ENCODE measurements at places on chromosomes 5 and 9. TPM values are rescaled to one million over a fixed set of nuclear protein-coding genes. Genes with fewer than 3 reads are reported as not detected.
A peak's percentile ranks its signal among the peaks of the same experiment; 100 is the strongest.

DNA sequence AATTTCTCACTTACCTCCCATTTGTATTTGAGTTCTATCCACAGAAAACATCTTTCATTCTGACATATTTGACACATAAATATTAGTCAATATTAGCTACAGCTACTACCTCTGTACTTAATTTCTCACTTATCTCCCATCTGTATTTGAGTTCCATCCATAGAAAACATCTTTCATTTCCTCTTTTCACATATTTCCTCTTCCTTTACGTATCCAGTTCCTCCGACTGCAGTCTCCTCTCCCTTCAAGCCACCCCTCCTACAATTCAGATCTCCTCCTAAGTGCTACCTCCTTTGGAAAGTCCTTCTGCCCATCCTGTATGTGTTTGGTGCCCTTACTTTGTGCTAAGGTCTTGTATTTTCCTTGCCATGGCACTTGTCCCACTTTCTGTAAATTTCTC lies 1.6 kb downstream of the SREK1IP1 start:
- no peak for DNase-seq

- no peak for DNase-seq
Measured at GRCh38 chr9:36263683-36264082, 5.4 kb upstream of the GNE start.

GRCh38 chr5:140245341-140245740 lies 57.6 kb downstream of the PFDN1 start:
- DNase-seq = no peak

- no peak for DNase-seq
Measured at GRCh38 chr5:17434982-17435381, 63.0 kb upstream of the TAF11L2 start.

DNA sequence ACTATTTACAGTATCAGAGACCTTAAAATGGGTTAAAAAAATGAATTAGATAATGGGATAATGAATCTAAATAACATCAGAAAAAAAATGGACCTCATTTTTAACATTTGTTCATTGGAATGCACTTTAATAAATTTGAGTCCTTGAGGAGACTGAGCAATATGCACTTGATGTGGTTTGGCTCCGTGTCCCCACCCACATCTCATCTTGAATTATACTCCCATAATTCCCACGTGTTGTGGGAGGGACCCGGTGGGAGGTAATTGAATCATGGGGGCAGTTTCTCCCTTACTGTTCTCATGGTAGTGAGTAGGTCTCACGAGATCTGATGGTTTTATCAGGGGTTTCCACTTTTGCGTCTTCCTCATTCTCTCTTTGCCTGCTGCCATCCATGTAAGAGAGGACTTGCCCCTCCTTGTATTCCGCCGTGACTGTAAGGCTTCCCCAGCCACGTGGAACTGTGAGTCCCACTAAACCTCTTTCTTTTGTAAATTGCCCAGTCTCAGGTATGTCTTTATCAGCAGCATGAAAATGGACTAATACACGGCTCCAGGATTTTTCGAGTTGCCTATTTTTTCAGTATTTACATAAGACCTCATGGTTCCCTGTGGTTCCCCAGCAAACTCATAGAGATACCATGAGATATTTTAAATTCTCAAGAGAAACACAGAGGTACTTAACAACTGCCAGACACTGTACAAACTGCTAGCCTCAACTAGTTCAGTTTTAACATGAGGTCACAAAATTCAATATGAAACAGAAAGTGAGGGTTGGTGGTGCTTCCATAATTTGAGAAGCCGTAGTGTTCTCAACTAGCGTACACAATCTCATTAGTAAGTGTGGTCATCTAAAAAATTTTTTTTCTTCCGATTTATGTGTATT lies 128.3 kb downstream of the TLE1 start:
- no peak for DNase-seq

GRCh38 chr5:164741376-164741775 lies 1236.0 kb downstream of the MAT2B start:
- no peak for DNase-seq

- DNase-seq = no peak
Measured at GRCh38 chr9:71756753-71757152, 11.6 kb downstream of the CEMIP2 start.

GRCh38 chr5:59367791-59368394 lies 525.6 kb downstream of the PDE4D start:
- DNase-seq = peak; percentile 54

DNA sequence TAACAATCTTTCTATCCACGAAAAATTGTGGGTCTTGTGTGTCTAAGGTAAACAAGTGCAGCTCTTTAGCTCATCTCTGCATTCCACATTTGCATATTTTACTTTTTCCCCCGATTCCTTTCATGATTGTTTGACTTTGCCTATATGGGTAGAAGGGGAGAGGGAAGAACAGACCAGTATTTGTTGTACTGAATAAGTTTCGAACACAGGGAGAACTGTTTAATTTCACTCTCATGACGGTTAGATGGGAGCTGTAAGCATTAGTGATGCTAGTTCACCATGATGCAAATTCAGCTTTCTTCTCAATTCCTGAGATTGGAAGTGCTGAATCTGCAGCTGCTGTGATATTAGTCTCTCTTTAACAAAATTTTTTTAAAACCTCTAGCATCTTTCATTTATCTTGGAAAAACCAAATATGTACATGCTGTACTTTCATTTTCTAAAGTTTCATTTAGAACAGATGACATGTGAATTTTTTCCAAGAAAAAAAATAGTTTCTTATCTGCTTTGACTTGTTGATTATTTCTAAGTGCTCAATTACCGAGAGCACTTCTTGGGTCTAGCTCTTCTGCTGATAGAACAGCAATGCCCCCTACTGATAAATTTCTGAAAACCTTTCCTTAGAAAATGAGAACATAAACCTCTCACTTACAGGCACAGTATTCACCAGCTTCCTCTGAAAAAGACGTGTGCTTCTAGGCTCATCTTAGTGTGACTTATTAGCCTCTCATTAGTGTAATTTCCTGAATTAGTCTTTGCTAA lies 149.5 kb downstream of the BAAT start:
- DNase-seq = no peak

GRCh38 chr9:135665795-135666189 lies 2.7 kb downstream of the LCN9 start:
- no peak for DNase-seq

DNA sequence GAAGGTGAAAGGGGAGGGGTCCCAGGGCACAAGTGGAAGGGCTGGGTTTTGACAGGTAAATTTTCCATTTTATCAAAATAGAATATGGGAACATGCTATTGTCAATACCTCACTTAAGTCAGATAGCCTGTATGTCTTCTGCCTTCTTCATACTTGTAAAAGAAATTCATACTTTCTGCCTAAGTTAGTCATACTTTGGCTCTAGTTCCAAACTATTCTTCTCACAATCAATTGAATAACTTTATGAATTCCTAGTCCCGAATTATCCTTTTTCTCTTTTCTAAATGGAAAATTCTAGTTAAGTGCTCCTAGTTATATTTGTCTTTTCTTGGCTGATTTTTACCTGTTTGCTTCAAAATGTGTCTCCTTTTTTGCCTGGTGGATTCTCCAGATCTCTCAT lies 271.4 kb downstream of the CSNK1G3 start:
- DNase-seq = no peak

Gene PGM5
- 0.21 TPM for total RNA-seq

Gene PHF24
- total RNA-seq = 0.08 TPM

Gene DMRTA1
- 1.8 TPM for total RNA-seq

Gene BTNL8
- not detected for total RNA-seq

Gene GNG10
- 40.0 TPM for total RNA-seq

Gene FAXDC2
- total RNA-seq = 0.39 TPM

Gene TAF1L
- not detected for total RNA-seq

Measured in Panc1 (cell line).